ENCODE measurements at places on chromosomes 4 and X.

- DNase-seq, result no peak
These were observed 317.1 kb downstream of the STK32B start for GRCh38 chr4:5368426-5368825.

DNA sequence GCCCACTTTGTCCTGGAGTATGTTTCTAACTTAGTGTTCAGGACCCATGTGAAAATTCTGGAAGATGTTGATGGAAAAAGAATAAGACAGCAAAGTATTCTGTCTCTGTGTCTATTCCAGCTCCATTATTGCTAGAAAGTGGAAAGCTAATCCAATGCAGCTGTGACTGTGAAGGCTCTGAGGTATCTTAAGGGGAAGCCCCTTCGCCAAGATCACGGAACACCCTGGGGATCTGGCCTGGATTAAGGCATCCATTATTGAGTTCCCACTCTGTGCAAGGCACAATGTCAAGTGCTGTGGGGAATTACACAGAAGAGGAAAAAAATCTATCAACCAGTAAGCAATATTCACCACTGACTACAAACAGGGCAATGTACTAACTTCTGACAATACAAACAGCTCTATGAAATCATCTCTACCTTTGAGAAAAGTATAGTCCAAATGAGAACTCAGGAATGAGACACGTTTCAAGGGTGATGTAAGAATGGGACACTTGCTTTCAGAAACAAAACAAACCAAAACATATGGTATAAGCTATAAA lies 222.1 kb downstream of the LDB2 start:
- no peak for DNase-seq

GRCh38 chrX:8305350-8305749 lies 134.3 kb upstream of the VCX2 start:
- DNase-seq, result no peak

GRCh38 chrX:2492531-2493218 lies 8.1 kb downstream of the DHRSX start:
- no peak for DNase-seq

DNA sequence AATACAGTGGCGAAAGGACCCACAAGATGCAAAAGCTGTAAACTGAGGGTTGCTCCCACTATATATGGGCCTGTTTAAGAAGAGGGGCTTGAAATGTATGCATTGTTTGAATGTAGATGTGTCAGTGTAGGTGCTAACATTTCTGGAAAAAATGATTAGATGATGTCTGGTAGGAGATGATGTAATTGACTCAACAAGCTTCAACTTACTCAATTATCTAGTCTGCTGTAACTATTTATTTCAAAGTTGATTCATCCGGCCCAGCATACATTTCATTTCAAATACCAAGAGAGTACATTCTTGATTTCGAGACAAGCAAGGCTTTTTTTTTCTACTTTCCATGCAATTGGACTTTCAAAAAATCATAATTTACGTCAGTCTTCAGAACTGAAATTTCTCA lies 9.3 kb upstream of the ENAM start:
- DNase-seq, result no peak

DNA sequence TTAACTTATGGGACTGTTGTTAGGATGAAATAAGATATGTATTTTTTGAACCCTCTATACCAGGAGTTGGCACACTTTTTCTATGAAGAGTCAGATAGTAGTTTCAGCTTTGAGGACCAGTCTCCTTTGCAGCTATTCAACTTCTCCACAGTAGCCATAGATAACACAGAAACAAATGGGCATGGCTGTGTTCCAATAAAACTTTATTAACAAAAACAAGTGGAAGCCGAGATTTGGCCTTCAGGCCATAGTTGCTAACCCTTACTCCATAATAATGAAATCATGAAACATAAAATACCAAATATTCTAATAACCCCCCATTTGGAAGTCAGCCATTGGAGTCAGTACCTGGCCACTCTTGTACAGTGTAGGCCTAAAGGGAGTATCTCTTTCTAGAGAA lies 30.6 kb downstream of the ARX start:
- DNase-seq, result no peak

DNA sequence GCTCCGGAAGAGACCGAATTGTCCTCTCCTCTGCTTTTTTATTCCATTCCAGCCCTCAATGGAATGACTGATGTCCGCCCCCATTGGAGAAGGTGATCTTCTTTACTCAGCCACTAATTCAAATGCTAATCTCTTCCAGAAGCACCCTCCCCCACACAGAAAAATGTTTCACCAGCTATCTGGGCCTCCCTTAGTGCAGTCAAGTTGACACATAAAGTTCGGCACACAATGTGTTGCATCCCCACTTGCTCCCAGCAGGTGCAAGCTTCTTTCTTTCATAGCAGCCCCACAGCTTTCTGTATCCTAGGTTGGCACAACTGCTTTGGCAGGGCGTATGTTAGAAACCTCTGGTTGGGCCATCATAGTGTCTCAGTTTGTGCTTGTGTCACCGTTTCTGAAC lies 73.3 kb upstream of the TLR3 start:
- no peak for DNase-seq

- DNase-seq, result no peak
These were observed 554.8 kb upstream of the TENM3 start for GRCh38 chr4:181688432-181688831.

GRCh38 chrX:148582353-148582752 lies 81.9 kb downstream of the AFF2 start:
- DNase-seq, result no peak

DNA sequence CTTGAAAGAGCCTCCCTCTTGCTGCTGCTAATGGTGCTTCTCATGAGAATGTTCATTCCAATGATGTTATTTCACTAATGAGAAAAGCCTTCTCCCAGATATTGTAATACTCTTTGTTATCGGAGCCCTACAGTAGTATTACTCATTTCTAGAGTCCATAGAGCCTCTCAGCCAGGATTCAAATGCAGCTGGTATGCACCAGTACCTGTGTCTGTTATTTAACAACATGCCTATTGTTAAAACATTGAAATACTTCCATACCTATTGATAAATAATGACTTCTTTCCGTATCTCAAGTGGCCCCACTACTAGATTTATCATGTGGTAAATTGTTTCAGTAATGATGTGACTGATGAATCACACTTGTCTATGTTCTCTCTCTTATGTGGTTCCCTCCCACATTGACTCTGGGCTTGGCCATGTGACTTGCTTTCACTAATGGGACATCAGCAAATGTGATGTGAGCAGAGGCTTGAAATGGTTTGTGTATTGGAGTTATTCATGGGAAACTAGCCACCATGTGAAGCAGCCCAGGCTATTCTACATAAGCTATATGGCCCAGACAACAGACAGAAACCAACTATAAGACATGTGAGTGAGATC lies 207.6 kb downstream of the THOC2 start:
- no peak for DNase-seq

GRCh38 chr4:104446431-104447278 lies 48.0 kb downstream of the CXXC4 start:
- DNase-seq, result no peak

- no peak for DNase-seq
These were observed 27.9 kb upstream of the NFXL1 start for GRCh38 chr4:47942081-47942819.

GRCh38 chr4:152719801-152720556 lies 40.2 kb upstream of the TMEM154 start:
- no peak for DNase-seq

Measured in HT-29 (cell line).